Stimulated activated CD4-positive, alpha-beta T cell treated with anti-CD3 and anti-CD28 coated beads, Interleukin-15, amount 100 ng/mL, for 48 hours (primary cell): ENCODE measurements at places on chromosomes 3 and 15.

DNA sequence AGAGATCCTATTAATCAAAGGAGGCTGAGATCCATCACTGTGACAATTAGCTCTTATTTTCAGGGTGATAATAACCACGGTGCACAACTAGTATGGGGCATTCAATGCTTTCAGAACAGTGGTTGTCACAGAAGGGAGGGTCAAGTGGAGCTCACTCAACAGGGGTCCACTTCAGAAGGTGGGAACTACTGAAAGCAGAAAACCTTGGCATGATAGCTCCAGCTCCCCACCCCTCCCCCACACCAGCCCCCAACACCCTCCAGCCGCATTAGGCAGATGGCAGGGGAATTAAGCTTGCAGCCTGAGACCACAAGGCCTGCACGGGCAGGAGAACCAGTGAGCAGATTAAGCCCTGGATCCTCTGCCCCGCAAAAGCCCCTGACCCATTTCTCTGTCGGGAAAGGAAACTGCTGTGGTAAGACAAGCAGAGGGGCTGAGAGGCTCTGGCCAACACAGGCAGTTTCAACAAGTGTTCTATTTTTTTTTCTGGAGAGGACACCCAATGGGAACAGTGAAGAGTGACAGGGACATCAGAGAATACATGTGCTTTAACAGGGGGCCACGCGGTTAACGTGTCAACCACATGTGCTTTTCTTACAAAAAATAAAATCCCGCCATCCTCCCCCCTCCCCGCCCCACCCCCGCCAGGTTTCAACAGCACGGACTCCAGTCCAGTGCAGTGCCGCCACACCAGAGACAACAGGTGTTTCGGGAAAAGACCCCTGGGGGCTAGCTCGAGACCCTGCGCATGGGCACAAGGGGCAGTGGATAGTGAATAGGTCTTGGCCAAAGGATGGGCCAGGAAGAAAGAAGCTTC is 997 bp downstream of the FYCO1 start:
- no peak for DNase-seq

GRCh38 chr15:35557544-35557943 is 11.6 kb upstream of the DPH6 start:
- no peak for DNase-seq

- DNase-seq, result no peak
Measured at GRCh38 chr15:57213862-57214261, 162.4 kb upstream of the CGNL1 start.

DNA sequence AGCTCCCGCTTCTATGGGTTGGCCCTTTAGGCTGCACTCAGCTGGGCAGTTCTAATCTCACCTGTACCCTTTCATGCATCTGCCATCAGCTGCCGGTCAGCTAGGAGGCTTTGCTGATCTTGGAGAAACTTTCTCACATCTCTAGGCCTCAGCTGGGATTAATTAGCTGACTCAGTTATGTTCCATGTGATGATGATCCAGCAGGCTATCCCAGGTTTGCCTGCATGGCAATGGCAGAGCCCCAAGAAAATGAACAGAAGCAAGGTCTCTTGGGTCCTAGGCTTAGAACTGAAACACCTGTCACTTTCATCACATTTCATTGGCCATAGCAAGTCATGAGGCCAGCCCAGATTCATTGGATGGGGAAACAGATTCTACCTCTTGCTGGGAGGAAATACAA is 304.6 kb upstream of the TBC1D5 start:
- no peak for DNase-seq

- DNase-seq, result no peak
Measured at GRCh38 chr3:191143224-191143623, 55.8 kb upstream of the OSTN start.

GRCh38 chr3:25094932-25095685 is 333.0 kb upstream of the RARB start:
- DNase-seq, result no peak

DNA sequence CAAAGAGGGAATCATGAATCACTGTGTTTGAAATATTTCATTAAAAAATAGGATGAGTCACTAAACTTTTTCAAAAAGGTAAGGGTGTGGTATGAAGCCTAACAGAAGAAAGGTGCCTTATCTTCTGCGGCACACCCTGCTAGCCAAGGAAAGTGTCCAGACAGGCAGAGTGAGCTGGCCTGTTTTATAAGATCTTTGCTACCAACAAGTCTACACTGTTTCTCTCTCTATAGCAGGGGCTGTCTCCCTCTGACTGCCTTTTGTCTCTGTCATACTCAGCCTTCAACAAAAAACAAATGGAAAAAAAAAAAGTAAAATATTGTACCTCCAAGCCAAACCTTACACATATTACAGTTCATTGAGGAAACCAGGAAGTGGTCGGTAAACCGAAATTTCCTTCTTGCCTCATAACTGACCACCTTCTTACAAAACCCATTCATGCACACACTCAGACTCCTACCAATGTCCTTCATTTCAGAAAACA is 9.1 kb downstream of the ZDHHC3 start:
- no peak for DNase-seq

GRCh38 chr3:129002573-129003569 is 1.8 kb downstream of the EFCC1 start:
- DNase-seq, result no peak

- no peak for DNase-seq
Measured at GRCh38 chr15:55007561-55007960, 189.2 kb downstream of the RSL24D1 start.

- no peak for DNase-seq
Measured at GRCh38 chr3:118766306-118766669, 268.4 kb downstream of the IGSF11 start.

DNA sequence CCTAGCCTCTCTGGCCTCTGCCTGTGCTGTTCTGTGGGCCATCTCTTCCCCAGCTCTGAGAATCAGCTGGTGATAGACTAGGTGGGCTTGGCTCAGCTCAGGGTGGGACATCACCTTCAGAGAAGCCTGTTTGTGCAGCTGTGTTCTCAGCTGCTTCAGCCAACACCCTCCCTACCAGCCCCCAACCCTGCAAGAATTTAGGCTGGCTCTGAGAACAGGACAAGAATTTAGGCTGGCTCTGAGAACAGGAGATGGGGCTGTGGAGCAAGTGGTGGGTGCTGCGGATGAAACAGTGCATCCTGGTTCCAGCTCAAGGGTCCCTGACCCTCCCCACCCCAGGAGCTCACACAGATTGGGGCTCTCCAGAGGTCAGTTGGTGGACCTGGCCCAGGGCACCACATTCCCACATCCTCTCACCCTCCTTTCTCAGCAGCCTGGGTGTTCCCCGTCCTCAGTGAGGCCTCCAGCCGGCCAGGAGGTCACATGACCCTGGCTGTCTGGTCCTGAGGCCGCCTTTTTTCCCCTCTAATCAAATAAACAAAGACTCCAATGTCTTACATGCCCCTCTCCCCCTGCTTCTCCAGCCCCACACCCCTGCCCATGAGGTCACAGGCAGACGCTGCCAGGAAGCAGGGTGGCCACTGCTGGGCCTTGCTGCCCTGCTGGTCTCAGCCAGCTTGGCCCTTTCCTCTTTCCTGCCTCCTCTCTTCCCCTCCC is 14.9 kb downstream of the PLEKHO2 start:
- no peak for DNase-seq

DNA sequence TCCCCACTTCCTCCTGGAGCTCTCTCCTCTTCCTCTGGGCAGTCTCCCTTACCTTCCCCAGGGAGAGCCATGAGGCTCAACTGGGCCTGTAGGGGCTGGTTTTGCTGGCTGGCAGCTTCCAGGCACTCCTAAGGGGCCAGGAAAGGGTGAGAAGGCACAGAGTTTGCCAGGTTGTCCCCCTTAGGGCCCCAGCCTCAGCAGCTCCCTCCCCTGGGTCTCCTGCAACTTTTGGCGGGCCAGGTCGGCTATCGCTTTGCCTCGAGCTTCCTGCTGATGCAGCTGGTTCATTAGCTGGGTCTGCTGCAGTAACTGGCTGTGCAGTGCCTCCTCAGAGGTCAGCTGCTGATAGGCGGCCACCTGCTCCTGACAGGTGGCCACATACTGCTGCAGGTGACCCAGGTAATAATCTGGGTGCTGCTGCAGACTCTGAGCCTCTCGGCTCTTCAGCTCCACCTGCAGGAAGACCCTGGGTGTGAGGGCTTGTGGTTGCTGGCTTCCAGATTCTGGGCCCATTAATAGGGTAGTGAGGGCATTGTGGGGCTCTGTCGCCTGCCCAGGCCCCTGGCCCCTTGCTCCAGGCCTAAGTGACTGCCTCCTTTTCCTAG is 29.7 kb upstream of the OR4F6 start:
- no peak for DNase-seq

DNA sequence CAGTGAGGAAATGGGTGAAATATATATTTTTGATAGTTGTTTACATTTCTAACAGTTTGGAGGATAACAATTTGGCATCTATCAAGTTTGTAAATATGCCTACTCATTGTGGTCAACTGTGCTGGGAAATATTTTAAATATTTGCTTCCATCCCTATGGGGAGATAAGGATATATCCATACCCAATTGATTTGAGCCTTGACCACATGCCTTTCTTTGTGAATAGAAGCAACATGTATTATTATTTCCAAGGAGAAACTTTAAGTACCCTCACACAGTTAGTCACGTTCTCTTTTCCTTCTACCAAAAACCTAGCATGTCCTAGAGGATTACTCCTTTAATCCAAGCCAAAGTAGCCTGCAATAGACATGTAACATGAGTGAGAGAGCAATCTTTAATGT is 245.4 kb upstream of the CBLB start:
- no peak for DNase-seq

- no peak for DNase-seq
Measured at GRCh38 chr3:25493786-25494185, 65.7 kb downstream of the RARB start.

GRCh38 chr15:101445562-101446517 is 43.7 kb downstream of the PCSK6 start:
- no peak for DNase-seq

DNA sequence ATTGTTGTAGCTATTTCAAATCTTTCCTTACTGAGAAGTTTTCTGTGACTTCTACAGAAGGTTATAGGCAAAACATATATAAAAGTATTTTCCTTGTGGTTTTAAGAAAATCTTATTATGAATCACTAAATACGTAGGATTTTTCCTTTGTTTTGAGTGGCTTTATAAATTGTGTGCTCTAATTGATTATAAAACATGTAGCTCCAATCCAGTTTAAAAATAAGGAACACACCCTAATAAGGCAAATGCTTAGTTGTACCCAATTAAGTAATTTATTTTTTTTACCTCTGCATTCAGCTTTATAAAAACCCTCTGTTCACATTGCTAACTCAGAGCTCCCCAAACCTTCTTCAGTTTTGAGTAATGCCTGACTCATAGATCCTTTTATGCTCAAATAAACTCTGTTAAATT is 408.0 kb downstream of the NAALADL2 start:
- DNase-seq, result no peak
